ENCODE measurements at places on chromosomes 4 and X. TPM values are rescaled to one million over a fixed set of nuclear protein-coding genes. Genes with fewer than 3 reads are reported as not detected.

Gene HMGB3
- total RNA-seq = 42.7 TPM

Gene NOX1
- total RNA-seq = not detected

Gene ENAM
- total RNA-seq = not detected

Gene BRCC3
- 15.6 TPM for total RNA-seq

Gene CNKSR2
- total RNA-seq = 200 TPM

Gene DDX53
- not detected for total RNA-seq

Gene NDUFA1
- total RNA-seq = 28.1 TPM

Gene CXCL1
- 2.0 TPM for total RNA-seq

Gene FBXW7
- total RNA-seq = 285 TPM

Gene CCSER1
- total RNA-seq = 246 TPM

Gene COL4A5
- 17.8 TPM for total RNA-seq

Gene TBX22
- total RNA-seq = not detected

Gene SMIM31
- not detected for total RNA-seq

Gene NLRP2B
- 0.16 TPM for total RNA-seq

Gene CSN1S1
- not detected for total RNA-seq

Gene SSR4
- 78.9 TPM for total RNA-seq

Gene CYTL1
- total RNA-seq = 0.94 TPM

Gene FRG2
- total RNA-seq = not detected

Gene SHISA3
- 0.16 TPM for total RNA-seq

Gene FGD1
- total RNA-seq = 9.0 TPM

Gene SRPX2
- total RNA-seq = 1.2 TPM

Gene TMPRSS11B
- total RNA-seq = 0.78 TPM

Gene HTRA3
- total RNA-seq = 1.2 TPM

Gene TLL1
- 0.78 TPM for total RNA-seq

Gene ARMCX4
- total RNA-seq = 14.5 TPM

Gene PPP2R2C
- 44.1 TPM for total RNA-seq

Gene GASK1B
- 10.3 TPM for total RNA-seq

Gene MTNR1A
- total RNA-seq = 0.94 TPM

Gene TEX13C
- total RNA-seq = under 0.01 TPM

Gene RRH
- total RNA-seq = not detected

Gene ALAS2
- total RNA-seq = 32.0 TPM

Gene PDZD11
- 26.5 TPM for total RNA-seq

Gene CYLC1
- 0.31 TPM for total RNA-seq

Gene IL2
- total RNA-seq = not detected

Gene TMLHE
- 25.9 TPM for total RNA-seq

Gene SPANXA2
- total RNA-seq = not detected

Gene EXOC1L
- not detected for total RNA-seq

Gene CRMP1
- total RNA-seq = 555 TPM

Gene MMRN1
- 2.5 TPM for total RNA-seq

Gene SH2D1A
- not detected for total RNA-seq

Gene FGB
- total RNA-seq = 2.8 TPM

Gene RAB40A
- total RNA-seq = 0.94 TPM

Gene FHDC1
- 3.3 TPM for total RNA-seq

Gene CFAP47
- total RNA-seq = 2.2 TPM

Gene CACNA1F
- total RNA-seq = not detected

Gene SNX25
- total RNA-seq = 50.4 TPM

Gene FAM53A
- total RNA-seq = 0.78 TPM

Gene HMX1
- 0.16 TPM for total RNA-seq

Gene GPR78
- total RNA-seq = not detected

Gene FGF13
- 136 TPM for total RNA-seq

Gene EFNB1
- 22.3 TPM for total RNA-seq

Gene MAP7D2
- total RNA-seq = 7.6 TPM

Gene NDUFC1
- total RNA-seq = 29.3 TPM

Gene LAMP2
- total RNA-seq = 48.8 TPM

Measured in occipital lobe (tissue), 3 donors.